ENCODE measurements at places on chromosomes 7 and 10.

DNA sequence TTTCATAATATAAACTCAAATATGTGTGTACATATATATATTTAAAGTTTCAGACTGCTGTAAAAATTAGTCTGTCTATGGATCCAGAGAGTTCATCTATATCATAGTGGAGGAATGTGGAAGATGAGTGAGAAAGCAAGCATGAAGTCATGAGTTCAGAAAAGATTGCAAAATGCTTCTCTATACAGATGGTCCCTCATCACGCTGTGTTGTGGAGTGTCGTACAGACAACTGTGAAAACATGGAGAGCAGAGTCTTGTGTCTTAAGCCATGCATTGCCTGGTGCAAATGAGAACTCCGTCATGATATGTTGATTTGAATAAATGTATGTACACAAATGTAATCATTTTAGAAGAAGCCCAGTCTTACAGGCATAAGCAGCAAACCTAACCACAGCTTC, 316.9 kb downstream of the CNTNAP2 start:
- DNase-seq, result no peak

GRCh38 chr10:11677480-11677879, 64.7 kb upstream of the ECHDC3 start:
- no peak for DNase-seq

DNA sequence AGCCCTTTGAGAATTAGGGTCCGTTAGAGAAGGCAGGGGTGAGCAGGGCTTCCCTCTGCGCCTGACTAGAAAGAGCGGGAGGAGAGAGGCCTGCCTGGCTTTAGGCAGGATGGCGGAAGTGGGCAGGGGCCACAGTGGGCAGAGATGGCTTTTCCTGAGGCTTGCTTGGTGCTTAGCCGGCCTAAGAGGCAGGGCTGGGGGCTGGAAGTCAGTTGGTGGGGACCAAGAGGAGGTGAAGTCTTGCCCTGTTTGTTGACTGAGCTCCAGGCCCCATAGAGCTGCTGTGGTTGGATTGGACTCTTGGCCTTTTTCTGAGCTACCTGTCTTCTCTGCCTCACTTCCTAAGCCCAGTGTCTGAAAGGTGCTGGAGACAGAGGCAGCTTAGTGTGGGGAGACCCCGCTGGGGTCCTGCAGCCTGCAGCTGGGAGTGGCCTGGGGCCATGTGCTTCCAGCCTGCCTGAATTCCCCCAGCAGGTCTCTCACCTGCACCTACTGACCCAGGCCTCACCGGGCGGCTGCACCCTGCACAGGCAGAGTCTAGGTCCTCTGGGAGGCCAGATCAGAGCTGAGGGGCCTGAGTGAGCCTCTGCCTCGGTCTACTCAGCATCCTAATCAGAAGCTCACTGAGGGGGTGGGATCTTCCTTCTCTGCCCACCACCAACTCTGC, 4.8 kb downstream of the FAM241B start:
- DNase-seq, result no peak

- no peak for DNase-seq
These were observed 1.9 kb downstream of the COX15 start for GRCh38 chr10:99730026-99730425.

All from DMS79 (cell line).